Activated naive CD4-positive, alpha-beta T cell (primary cell): ENCODE measurements at places on chromosomes 4 and X.

DNA sequence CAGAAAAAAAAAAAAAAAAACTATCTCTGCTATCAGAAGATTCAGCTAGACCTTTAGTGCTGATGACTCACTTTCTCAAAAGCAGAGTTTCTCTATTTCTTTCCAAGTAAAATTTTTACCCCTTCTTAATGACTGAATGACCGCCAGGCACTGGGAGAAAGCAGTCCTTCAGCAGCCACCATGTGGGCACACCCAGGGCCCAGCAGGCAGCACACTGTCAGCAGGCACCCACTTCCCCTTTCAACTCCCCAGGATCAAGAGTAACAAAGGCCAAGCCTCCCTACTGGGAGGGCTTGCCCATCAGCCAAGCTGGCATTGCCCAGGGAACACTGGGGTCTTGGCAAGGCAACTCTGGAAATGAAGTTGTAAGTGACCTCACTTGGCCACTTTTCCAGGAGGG lies 201.9 kb upstream of the MAMLD1 start:
- no peak for DNase-seq

- no peak for DNase-seq
Observed at GRCh38 chr4:143606480-143606879, 93.0 kb downstream of the SMARCA5 start.

GRCh38 chr4:72641611-72642010 lies 72.6 kb upstream of the ADAMTS3 start:
- no peak for DNase-seq

GRCh38 chrX:150887906-150888465 lies 10.5 kb downstream of the CD99L2 start:
- no peak for DNase-seq

GRCh38 chr4:82524570-82525152 lies 37.1 kb downstream of the TMEM150C start:
- no peak for DNase-seq

- no peak for DNase-seq
Observed at GRCh38 chr4:3852309-3852708, 86.1 kb downstream of the ADRA2C start.

DNA sequence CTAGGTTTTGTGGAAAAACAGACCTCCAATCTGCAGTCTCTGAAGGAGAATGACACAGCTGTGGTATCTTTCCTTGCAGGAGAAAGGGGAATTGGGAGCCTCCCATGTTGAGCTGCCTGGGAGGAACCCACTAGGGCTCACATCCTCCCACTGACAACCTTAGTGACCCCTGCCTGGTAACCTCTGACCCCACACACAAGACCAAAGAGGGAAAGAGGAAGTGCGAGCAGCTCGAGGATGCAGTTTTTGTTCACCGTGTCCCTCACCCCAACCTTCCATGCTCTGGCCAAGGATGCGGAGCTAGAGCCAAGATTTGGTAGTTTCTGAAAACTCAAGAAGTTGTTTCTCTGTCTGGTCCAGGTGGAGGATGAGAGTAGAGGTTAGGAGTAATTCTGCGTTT lies 5.4 kb upstream of the ZXDA start:
- DNase-seq, result no peak

- DNase-seq, result no peak
Observed at GRCh38 chrX:39855748-39856129, 242.0 kb downstream of the BCOR start.

DNA sequence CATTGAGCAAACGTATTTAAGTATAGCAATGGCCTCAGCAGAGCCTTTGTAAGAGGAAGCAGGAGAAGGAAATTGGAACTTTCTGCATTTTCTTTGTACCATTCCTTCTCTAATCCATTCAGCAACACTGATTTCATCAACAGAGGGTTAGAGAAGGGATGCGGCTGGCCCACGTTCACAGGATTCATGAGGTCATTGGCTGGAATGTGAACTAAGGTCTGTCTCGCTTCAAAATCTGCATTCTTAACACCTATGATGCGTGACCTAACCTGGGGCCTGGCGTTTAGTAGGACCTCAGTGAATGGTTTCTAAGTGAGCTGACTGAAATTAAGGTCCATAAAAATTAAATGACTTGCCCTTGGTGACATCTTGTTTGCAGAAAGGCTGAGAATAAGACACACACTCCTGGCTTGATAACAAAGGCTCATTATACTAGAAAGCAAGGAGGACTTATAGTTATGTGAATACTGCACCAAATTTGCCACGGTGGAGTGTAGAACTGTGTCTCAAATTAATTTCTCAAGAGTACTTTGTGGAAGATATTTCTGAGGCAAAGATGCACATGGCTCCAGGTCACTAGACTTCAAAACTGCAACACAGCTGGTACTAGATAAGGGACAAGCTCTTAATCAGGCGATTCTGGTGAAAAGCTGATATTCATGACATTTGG lies 25.4 kb downstream of the FGFBP1 start:
- DNase-seq, result no peak
